Dermis lymphatic vessel endothelial cell (primary cell): ENCODE measurements at places on chromosomes 2 and 18. TPM values are rescaled to one million over a fixed set of nuclear protein-coding genes. Genes with fewer than 3 reads are reported as not detected.

WNT6 gene
- total RNA-seq = not detected in 2 replicates

DNAJB2 gene
- 20.8 and 21.1 TPM in 2 replicates for total RNA-seq

DSG4 gene
- not detected in 2 replicates for total RNA-seq

REG1B gene
- not detected in 2 replicates for total RNA-seq

CFAP65 gene
- total RNA-seq = not detected in 2 replicates

LBX2 gene
- total RNA-seq = 0.09 and 0.11 TPM in 2 replicates

EDAR gene
- total RNA-seq = not detected in 2 replicates

ACKR3 gene
- 6.4 and 13.4 TPM in 2 replicates for total RNA-seq

CHRND gene
- not detected in 2 replicates for total RNA-seq

SCN1A gene
- total RNA-seq = 0.09 and 0.43 TPM in 2 replicates

NR4A2 gene
- total RNA-seq = 0.17 and 0.87 TPM in 2 replicates

COA5 gene
- total RNA-seq = 22.4 and 27.9 TPM in 2 replicates

NEURL3 gene
- 0.09 and 0.11 TPM in 2 replicates for total RNA-seq

NAT8 gene
- total RNA-seq = not detected in 2 replicates

FMNL2 gene
- total RNA-seq = 43.7 and 50.0 TPM in 2 replicates

CYP26B1 gene
- total RNA-seq = under 0.01 TPM in 1 of 2 replicates, not detected in the other

UGT1A3 gene
- not detected in 2 replicates for total RNA-seq

SERPINB13 gene
- not detected in 2 replicates for total RNA-seq

SERTAD2 gene
- 6.2 and 6.4 TPM in 2 replicates for total RNA-seq

TRIM43 gene
- not detected in 2 replicates for total RNA-seq

DRC1 gene
- not detected in 2 replicates for total RNA-seq

FSHR gene
- total RNA-seq = not detected in 2 replicates

ACTR2 gene
- 108 and 120 TPM in 2 replicates for total RNA-seq

GTF2A1L gene
- total RNA-seq = 0.09 and 0.11 TPM in 2 replicates

CD207 gene
- total RNA-seq = 0.09 and 0.11 TPM in 2 replicates

TCF23 gene
- total RNA-seq = not detected in 2 replicates

CD226 gene
- total RNA-seq = 1.2 and 1.5 TPM in 2 replicates

HES6 gene
- 0.77 and 1.7 TPM in 2 replicates for total RNA-seq
